ENCODE measurements at places on chromosomes 16 and 17. TPM values are rescaled to one million over a fixed set of nuclear protein-coding genes. Genes with fewer than 3 reads are reported as not detected.
A peak's percentile ranks its signal among the peaks of the same experiment; 100 is the strongest.

DNA sequence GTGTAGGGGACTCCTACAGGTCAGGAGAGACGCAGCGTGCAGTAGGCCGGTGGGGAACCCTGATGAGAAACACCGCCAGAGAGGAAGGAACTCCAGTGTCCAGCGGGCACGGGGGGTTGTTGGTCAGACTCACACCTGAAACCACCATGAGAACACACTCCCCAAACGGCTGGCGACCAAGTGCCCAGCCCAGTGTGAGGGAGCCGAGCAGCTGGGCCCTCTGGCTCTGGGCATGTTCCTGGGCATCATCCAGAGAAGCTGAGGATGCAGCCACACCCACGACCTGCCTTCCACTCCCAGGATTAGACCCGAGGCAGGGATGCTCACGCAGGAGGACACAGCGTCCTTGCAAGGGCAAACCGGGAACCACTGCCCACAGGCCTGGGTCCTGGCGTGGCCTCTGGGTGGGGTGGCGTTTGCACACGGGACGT is 108.3 kb upstream of the ZNF750 start:
- DNase-seq = no peak

GRCh38 chr17:29108823-29109476 is 66.0 kb downstream of the PIPOX start:
- DNase-seq = no peak

DNA sequence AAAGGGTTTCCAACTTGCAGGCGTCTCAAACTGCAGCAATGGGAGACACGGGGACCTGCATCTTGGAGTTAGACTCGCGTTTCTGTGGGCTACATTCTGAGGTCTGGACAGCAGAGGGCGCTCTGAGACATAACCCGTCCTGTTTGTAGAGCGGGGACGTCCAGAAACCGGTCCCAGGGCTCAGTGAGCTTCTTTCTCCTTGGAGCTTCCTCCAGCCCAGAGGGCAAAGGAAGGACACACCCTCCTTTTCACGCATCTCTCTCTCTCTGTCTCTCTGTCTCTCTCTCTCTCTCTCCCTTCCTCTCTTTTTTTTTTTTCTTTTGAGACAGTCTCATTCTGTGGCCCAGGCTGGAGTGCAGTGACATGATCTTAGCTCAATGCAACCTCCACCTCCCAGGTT is 19.8 kb downstream of the COX4I1 start:
- peak; percentile 80 for DNase-seq

DNA sequence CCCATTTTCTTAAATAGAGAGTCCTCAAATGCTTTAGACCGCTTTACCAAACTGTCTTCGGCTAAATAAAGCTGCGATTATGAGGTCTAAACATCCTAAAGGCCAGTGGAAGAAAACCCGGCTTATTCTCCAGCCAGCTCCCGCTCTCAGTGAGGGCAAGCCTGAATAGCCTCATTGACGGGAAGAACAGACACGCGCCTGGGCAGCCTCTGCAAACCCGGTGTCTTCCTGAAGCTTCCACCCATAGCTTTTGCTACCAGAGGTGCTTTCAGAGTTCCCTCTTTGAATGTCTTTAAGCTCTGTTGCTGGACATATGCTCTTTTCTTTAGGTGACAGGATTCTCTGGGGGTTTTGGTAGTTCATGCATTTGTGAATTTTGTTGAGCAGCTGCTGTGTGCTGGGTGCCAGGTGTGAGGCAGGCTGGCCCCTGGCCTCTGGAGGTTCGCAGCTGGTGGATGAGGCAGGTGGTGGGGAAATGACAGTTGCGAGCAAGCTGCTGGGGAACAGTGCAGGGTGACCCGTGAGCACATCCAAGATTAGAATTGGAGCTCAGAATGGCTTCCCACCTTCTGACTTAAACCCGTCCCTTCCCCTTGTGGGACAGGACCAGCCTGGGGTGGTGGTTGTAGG is 44.7 kb downstream of the CRISPLD2 start:
- DNase-seq = no peak

GRCh38 chr17:51124640-51125503 is 4.2 kb upstream of the SPAG9 start:
- no peak for DNase-seq

DNA sequence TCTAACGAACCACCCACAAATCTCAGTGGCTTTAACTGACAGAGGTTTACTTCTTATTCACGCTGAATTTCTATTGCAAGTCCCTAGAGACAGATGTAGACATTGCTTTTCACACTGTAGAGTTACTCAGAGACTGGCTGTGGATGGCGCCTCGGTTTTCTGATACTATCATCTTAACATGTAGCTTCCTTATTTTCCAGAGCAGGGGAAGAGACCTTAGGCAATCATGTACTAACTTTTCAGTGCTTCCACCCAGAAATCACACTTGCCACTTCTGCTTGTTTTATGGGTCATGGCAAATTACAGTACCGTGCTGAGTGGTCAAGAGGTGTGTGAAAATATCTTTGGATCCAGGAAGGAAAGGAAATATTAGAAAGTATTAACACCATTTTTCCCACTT is 65.4 kb downstream of the MAF start:
- no peak for DNase-seq

DNA sequence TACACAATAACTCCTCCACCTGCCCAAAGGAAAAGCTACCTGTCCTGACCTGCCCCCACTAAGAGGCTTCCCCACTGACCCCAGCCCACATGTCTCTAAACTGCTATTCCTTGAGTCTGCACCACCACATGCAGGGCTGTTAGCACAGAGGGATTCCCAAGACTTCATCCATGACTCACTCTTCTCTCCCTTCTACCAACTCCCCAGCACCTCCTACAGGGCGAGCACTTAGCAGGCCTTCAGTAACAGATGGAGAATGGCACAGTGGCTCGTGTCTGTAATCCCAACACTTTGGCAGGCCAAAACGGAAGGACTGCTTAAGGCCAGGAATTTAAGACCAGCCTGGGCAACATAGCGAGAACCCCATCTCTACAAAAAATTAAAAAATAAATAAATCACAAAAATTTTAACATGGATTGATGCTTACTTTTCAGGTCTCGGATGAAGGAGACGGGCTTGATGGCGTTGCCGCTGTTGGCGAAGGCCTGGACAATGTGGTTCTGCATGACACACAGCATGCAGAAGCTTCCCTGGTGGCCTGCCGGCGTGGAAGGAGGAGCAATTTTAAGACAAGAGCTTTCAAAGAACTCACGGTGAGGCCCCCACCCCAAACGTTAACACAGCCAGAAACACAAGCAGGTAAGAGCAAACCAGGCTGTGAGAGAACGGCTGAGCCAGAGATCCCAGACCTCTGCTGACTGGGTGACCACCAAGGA is 12.0 kb downstream of the USP36 start:
- no peak for DNase-seq

- DNase-seq = no peak
Measured at GRCh38 chr16:27174798-27175197, 28.5 kb upstream of the KDM8 start.

- no peak for DNase-seq
Measured at GRCh38 chr17:44793885-44794842, 35.4 kb downstream of the ADAM11 start.

DNA sequence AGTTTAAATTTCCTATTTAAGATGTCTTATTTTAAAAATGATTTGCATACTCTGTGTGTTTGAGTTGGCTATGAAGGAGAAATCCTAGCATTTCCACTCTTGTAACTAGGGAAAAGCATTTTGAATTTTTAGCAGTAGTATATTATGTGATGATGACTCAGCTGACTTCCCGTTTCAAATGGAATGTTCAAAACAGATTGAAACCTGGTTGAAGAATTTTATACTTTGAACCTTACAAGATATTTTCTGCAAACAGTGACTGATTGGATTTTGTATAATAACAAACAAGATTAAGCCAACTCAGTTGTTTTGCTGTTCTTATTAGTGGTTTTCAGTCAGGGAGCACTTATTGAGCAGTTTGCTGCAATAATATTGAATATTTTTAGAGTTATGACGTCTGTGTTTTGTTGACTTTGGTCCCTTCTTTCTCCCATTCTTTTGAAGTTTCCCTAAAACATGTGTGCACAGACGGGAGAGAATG is 8.0 kb downstream of the TNRC6A start:
- no peak for DNase-seq

DNA sequence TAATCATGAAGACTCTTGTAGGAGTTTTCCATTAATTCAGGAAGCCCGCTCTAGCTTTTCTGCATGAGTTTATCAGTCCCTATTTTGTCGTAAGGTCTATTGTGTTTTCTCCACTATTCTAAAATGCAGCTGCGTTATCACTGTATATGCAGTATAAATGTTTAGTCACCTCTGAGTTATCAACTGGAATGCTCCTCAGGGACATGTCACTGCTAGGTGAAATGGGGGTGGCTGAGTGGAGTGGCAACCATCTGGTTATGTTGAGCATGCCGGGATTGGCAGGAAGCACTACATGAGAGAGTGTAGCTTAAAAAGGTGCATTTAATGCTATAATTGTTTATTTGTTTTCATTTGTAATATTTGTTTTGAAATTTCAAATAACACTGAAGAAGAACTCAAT is 285.2 kb upstream of the ELAC2 start:
- no peak for DNase-seq

- peak; percentile 71 for DNase-seq
Measured at GRCh38 chr17:17823433-17824118, 13.2 kb downstream of the SREBF1 start.

KIF19 gene
- total RNA-seq = not detected

SCIMP gene
- total RNA-seq = 2.8 TPM

Data from naive thymus-derived CD8-positive, alpha-beta T cell (primary cell).